ENCODE measurements at places on chromosomes 4 and X. TPM values are rescaled to one million over a fixed set of nuclear protein-coding genes. Genes with fewer than 3 reads are reported as not detected.

The DCAF4L1 gene
- total RNA-seq: not detected

The FOXR2 gene
- not detected for total RNA-seq

The HSD17B11 gene
- total RNA-seq: 62.0 TPM

The GCNA gene
- 7.9 TPM for total RNA-seq

The FRAS1 gene
- 1.0 TPM for total RNA-seq

Measured in uterus (tissue), 4 donors.